ENCODE measurements at places on chromosomes 5 and 9.

GRCh38 chr5:176533894-176534611, 3.1 kb downstream of the RNF44 start:
- DNase-seq = no peak

DNA sequence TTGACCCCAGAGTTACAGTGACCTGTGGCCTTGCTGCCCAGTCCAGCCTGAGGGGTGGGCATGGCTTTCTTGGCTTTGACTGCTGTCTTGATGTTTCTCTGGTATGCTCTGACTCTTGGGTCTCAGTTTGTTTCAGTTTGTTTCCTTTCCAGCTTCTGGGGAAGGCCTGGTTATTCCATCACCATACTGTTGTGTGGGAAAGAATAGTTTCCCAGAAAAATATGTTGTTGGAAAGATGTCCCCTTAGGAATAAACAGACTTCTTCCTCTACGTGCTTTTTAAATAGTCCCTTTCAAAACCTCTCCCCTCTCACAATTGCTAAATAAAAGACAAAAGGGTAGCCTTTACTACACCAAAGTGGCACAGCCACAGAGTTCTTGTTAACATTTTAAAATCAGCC, 49.5 kb downstream of the EGFLAM start:
- DNase-seq = no peak

DNA sequence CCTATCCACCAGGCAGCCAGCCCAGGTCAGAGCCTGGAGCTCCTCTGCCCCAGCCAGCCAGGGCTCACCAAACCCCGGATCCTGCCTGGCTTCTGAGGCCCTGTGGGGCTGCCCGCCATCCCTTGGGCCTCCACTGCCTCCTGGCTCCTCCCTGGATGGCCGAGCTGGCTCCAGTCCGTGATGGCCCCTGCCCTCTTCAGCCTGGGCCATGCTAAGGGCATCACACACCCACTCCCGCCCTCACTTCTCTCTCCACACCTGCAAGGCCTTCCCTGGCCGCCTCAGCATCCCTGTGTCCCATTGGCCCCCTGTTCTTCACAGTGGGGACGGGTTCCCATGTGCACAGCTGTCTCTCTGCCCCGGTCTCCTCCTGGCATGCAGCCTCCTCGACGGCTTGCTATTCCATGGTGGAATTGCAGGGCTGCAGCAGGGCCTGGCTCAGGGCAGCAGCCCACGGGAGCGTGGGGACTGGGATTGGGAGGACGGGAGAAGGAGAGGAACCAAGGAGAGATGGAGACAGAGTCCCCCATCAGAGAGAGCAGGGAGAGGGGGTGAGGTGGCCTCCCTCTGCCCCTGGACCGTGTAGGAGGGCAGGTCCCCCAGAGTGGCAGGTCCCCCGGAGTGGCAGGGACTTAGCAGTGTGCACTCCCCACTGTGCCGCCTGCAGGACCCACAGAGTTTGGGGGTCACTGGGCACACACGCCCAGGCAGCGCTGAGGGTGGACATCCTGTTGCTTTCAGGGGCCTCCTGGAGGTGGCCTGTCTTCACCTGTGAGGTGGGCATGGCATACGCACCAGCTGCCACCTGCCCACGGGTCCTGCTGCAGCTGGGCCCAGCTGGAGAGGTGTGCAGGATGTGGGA, 16.7 kb upstream of the RNU6ATAC start:
- no peak for DNase-seq

GRCh38 chr9:85645909-85646627, 95.7 kb downstream of the AGTPBP1 start:
- no peak for DNase-seq

DNA sequence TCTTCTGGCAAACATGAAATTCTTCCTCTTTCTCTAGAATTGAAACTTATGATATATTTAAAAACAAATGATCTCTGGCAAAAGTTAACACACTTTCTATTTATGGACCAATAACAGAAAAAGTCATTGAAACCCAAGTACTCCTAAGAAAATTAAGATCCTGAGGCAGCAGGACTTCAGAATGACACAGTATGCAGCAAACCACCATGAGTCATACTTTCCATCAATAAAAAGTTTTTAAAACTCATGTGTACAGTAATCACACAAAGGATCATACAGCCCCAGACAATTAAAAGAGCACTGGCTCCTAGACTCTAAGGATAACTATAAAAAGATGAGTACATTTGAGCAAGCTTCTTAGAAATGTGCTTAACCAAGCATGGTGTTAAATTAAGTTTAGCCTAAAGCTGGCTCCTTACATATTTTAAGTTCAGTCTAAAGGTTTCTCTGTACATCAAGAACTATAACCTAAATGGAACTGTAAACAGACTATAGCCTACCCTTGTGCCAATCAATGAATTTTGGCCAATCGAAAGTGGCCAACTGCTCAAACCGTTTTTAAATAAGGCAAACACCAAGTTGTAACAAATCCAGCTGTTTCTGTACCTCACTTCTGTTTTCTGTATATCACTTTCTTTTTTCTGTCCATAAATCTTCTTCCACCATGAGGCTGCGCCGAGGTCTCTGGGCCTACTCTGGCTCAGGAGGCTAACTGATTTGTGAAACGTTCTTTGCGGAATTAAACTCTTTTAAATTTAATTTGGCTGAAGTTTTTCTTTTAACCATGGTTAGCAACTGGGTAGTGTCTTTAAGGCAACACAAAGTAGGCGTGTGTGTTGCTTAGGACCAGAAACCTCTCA, 232.1 kb upstream of the PIK3R1 start:
- DNase-seq = no peak

Measured in stimulated activated CD8-positive, alpha-beta memory T cell treated with anti-CD3 and anti-CD28 coated beads, Interleukin-7, amount 100 ng/mL, for 1 hour (primary cell).